ENCODE measurements at places on chromosomes 1 and 21.
A peak's percentile ranks its signal among the peaks of the same experiment; 100 is the strongest.

GRCh38 chr1:107378866-107379265 lies 238.0 kb downstream of the NTNG1 start:
- no peak for DNase-seq

DNA sequence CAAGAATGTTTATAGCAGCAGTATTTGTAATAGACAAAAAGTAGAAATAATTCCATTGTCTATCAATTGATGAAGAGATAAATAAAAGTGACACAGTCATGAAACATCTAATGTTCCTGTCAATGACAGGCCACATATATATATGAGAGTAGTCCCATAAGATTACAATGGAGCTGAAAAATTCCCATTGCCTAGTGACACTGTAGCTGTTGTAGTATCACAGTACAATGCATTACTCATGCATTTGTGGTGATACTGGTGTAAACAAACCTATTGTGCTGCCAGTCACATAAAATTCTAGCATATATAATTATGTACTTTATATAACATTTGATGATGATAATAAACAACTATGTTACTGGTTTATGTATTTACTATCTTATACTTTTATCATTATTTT lies 141.9 kb upstream of the LYPLAL1 start:
- no peak for DNase-seq

- no peak for DNase-seq
Observed at GRCh38 chr1:109479311-109479710, 4.4 kb upstream of the ATXN7L2 start.

DNA sequence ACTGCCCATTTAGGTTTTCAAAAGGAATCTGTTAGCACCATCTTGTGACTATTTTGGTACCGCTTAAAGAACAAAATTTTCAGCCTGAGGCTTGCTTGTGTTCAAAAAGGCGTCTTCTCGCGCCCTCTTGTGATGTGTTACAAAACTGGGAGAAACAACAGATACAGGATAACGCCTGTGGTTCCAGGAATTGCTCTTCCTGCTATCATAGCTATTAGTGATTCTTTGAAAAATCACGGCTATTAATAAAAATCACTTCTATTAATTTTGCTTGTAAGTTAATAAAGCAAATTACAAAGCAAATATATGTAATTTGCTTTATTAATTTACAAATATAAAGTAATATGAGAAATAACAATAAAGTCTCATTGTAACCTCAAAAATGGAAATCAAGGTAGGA lies 82.2 kb upstream of the ABCD3 start:
- DNase-seq = peak; percentile 97

DNA sequence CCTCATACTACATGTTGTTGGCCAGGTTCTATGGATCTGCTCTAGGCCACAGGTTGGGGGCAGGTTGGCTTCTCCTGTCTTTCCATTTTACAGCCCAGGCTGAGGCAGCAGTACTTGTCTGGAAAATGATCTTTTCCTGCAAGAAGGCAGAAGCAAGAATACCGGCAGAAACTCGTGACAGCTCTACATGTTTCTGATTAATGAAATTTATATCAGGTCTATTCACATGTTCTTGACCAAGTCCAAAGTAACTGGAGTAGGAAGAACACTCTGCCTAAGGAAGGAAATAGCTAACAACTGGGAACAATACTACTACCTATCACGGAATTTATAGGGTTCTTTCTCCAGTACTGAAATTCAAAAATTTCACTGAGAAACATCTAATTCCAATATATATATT lies 98.3 kb downstream of the PLPPR5 start:
- DNase-seq = no peak

- DNase-seq = no peak
Observed at GRCh38 chr1:181036107-181036836, 2.5 kb downstream of the MR1 start.

DNA sequence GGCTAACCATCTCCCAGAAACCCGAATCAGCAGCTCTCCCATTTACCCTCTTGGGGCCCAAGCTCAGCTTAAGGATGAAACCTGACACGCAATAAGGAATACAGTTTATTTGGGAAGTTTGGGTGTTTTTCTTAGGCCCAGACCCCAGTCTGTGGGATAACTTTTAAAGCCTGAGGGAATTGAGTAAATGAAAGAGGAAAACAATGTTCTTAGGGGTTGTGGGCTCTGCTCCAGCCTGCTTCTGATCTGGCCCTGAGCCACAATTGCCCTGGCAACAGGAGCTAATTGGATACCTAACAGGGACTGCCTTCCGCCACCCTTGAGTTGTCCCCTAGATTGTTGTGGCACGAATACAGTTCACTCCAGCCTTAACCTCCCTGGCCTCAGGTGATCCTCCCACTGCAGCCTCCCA lies 20.1 kb downstream of the DYRK3 start:
- no peak for DNase-seq

DNA sequence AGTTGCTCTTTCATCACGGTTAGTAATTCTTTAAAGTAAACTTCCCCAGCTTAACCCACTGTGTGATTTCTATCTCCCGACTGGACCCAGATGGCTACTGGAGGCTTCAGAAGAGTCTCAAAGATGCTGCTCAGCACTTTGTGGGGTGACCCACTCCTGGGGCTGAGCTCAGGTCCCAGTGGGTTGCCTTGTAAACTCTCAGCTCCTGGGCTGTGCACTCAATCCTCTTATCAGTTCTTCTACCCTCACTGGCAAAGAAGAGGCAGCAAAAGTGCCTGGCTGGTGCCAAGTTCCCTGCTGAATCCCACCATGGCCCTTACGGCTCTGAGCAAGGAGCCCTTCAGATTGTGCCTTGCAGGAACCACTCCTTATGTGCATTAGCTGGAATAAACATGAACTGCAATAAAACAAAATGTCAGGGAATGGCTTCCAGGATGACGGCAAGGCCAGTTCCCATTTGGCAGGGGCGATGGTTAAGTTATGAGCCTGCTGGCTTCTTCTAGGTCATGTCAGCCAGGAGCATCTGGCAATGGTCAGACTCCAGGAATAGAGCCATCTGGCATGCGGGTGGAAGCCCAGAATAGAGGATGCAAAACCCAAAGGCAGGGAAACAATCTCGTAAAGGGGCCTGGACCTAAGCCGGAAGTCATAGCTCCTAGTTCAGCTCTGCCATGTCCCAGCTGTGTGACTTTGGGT lies 6.8 kb downstream of the MYOC start:
- DNase-seq = peak; percentile 56

DNA sequence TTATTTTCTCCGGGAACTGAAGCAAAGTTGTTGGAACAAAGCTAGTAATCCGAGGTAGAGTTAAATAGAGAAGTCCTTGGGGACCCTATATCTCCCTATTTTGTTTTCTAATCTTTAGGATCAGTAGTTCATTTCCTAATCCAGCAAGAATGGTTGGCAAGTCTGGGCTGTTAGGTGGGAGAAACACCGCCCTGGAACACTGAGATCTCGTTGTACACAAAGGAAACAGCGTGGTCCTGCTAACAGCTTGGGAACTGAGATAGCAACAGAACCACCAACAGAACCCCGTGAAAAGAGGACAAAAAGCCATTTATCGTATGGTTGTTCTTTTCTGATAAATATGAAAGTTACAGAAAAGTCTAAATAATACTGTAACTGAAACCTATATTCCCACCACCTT lies 121.9 kb upstream of the CDC42BPA start:
- no peak for DNase-seq

GRCh38 chr1:227556288-227556687 lies 7.1 kb upstream of the ZNF678 start:
- DNase-seq = no peak

DNA sequence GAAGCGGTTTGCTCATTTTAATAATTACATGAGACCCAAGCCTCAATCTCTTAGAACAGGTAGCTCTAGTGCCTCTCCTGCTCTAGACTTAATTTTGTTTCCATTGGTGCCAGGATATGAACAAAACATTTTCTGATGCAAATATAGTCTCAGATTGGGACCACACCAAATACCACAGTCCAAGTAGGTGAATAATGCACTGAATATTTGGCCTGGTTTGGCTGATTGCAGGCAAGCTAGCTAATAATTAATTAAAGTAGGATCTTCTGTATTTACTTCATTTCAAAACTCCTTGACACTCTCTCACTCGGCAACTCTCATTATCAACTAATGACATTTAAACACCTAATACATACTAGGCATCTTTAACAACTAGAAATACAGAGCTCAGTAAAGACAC lies 219.6 kb downstream of the LTN1 start:
- no peak for DNase-seq

DNA sequence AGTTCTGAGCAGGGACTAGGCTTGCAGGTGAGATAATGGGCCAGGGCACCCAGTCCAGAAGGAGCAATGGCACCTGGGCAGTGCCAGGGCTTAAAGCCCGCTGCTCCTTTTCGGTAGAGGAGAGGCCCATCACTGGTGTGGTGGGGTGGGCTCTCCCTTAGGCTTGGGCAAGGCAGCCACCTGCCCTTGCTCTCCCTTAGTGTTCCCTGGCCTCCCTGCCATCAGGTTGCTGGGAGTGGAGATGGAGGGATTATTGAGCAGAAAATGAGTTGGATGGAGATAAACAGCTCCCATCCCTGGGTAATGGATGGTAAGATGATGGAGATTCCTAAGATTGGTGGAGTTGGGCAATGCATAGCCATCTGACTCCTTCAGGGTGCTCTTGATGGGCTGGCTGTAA lies 7.9 kb downstream of the MYOG start:
- no peak for DNase-seq

GRCh38 chr21:40457741-40458140 lies 389.2 kb downstream of the DSCAM start:
- no peak for DNase-seq

- DNase-seq = no peak
Observed at GRCh38 chr1:53334312-53334711, 6.4 kb upstream of the LRP8 start.

DNA sequence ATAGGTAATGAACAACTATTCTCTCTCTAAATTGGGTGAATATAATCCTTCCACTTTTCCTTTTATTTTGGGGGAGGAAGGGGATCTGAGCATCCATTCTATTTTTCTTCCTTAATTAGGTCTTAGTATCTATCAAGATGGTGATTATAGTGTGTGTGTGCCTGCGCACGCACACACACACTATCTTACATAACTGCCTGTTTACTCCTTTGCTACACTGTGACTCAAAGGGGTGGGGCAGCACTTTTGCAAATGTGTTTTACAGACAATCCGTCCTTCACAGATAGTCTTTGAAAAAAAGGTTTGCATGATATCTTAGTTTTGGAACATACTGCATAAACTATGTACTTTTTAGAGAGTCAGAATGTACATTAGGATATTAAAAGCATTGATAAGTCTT lies 191.5 kb downstream of the SDCCAG8 start:
- no peak for DNase-seq

DNA sequence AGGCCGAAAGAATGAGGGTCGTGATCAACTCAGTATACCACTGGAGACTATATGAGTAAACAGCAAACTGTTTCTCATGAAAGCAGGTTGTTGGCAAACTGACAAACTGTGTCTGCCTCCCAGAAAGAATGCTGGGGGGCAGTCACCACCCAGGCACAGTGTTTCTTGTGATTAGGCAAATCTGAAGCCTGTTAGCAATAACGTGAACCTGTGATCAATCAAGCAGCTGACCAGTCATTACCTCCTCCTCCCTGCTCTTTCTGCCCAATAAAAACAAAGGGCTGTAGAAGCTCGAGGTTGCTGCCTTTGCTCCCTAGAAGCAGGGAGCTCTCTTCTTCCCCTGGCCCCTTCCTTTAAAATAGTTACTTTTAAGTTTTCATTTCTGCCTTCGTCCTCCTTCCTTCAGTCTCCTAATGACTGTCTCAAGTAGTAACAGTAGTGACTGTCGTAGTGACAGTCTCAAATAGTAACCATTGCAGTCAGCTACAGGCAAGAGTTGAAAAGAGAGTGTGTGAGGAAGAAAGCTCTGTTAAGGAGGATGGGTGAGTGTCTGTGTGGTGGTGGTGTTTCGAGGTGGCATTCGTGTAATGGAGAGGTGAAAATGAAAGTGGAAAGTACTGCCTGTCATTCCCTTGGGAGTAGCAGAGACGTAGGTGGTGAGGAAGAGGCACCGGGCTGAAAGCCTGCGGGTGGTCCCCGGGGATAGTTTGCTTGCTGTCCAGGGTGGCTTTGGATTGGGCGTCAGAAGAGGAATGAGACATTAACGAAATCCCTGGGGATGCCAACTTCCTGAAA lies 14.5 kb downstream of the HHAT start:
- no peak for DNase-seq

DNA sequence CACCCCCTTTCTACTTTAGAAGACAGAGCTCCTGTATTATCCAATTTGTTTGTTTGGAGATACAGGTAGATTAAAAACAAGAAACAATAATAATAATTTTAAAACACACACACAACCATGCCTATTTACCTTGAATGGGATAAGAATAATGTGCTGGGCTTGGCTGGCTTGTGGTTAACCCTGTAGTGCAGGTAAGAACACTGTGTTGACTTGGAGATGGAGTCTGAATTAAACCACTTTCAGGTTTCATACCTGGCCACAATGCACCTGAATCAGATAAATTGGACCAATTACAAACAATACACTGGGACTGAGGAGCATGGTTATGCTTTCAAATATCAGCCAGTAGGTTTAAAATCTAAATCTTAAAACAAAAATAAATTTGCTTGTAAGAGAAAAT lies 60.8 kb downstream of the EYA3 start:
- no peak for DNase-seq

DNA sequence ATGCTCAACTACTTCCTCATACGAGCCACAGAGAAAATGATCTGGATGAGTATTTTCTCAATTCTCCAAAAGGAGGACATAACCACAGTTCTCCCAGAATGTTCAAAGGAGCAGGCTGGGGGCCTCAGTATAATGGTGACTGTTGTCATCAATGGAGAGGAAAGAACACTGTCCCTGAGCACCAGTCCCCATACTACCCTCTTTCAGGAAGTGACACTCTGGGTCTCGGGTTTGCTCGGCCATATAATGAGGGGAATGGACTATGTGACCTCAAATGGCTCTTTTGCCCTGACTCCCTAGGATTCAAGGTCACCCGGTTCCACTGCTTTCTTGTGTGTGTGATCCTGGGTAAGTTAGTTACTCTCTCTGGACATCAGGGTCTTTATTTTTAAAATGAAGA lies 22.8 kb downstream of the SLC9A1 start:
- no peak for DNase-seq

DNA sequence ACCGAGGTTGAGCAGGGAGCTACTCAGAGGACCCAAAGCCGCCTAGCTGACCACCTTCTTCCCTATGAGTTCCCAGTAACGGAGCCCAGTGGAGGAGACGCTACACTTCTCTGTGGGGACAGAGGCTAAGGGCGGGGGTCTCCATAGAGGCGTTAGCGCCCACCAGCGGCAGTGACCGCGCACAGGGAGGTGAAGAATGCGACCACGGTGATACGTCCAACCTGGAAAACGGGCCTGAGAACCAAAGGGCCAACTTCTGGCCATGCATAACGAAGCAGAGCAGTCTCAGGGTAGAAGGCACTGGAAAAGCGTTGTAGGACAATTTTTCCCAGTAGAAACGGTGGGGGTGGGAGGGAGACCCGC lies 400 bp upstream of the COG2 start:
- DNase-seq = no peak

- DNase-seq = no peak
Observed at GRCh38 chr1:63753591-63753990, 20.2 kb upstream of the ROR1 start.

DNA sequence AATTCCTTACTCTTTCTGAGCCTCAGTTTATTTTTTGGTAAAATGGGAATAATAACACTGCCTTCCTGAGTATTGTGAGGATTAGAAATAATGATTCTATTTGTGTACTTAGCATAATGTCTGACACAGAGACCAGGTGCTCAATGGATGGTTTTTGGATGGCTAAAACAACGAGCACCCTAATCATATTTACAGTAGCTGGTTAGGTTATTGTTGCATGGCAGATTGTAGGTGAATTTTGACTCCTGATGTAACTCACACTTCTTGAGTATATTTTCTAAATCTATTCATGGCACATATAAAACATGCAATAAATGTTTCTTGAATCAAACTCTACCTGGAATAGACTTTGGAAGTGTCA lies 11.9 kb upstream of the DUSP10 start:
- no peak for DNase-seq

Data from pons (tissue), 1 donor.